ENCODE measurements at places on chromosomes 7 and 10. TPM values are rescaled to one million over a fixed set of nuclear protein-coding genes. Genes with fewer than 3 reads are reported as not detected.

The CRTAC1 gene
- 17.9 TPM for total RNA-seq

The NRBF2 gene
- total RNA-seq = 16.5 TPM

The ELOVL3 gene
- total RNA-seq = not detected

The GRK5 gene
- 6.1 TPM for total RNA-seq

The AS3MT gene
- total RNA-seq = 0.34 TPM

The CNNM1 gene
- total RNA-seq = 3.0 TPM

The ITIH5 gene
- not detected for total RNA-seq

The OGA gene
- 47.6 TPM for total RNA-seq

The MACC1 gene
- 29.6 TPM for total RNA-seq

The AKR1C4 gene
- total RNA-seq = not detected

The ORAI2 gene
- total RNA-seq = 42.8 TPM

The GIMAP8 gene
- total RNA-seq = not detected

The LRRC18 gene
- total RNA-seq = not detected

- DNase-seq = peak; percentile 12
Observed at GRCh38 chr10:75972491-75973276, 541.3 kb downstream of the LRMDA start.

GRCh38 chr7:12643001-12643643 lies 44.3 kb upstream of the ARL4A start:
- DNase-seq = no peak

DNA sequence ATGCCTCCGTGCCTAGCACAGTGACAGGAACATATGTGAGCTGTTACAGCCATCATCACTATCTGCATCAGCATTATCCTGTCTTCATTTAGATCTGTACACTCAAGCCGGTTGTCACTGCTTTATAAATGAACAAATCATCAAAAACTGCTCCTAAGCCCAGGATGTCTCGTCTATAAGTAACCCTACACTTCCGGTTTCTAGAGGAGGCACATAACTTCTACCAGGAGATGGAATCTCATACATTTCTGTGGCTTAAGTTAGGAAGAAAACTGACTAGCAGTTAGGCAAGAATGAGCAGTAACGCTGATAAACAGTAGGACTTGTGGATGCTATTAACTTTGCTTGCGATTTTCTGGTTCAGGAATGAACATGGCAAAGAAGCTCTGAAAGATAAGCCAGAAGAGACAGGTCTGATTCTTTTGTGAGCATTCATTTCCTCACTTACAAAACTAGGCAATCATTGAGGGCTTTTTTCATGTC lies 1199.2 kb downstream of the SORCS3 start:
- no peak for DNase-seq

DNA sequence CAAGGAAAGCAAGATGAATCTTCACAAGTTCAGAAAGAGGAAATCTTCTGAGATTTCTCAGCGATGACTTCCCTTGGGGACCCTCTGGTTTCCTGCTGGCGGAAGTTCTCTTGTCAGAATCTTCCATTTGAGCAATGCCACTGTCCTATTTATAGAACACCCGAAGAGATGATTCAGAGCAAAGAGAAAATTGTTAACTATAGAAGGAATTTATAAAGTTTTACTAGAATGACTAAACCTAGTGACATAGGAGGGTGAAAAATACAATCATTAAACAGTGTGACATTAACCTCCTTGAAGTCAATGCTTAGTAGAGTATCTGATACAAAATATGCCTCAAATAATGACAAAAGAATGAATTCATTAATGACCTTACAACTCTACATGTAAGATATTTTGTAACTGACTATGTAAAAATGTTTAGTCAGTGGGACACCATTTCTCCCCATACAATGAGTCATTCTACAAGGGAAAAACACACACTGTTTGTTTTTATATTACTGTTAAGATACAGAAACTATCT lies 206.5 kb upstream of the CNTNAP2 start:
- DNase-seq = no peak

- no peak for DNase-seq
Observed at GRCh38 chr10:10118131-10118530, 899.5 kb upstream of the CELF2 start.

GRCh38 chr10:53918755-53919154 lies 882.3 kb downstream of the PCDH15 start:
- no peak for DNase-seq

DNA sequence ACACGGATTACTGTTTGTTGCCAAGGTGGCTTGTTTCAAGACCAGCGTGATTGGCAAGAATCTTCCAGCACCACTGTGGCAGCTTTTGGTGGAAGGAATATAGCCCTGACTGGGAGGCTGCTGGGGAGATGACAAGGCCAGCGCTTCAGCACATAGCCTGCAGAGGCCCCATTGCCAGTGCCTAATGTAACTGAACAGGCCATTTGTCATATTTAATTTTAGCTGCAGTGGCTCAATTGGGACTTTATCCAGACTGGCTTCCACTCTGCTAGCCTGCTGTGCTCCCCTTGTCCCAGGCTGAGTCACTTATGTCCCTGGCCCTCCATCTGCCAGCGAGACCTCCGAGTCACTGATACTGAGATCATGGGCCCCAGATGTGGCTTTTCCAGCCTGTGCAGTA lies 483.1 kb downstream of the GALNT17 start:
- no peak for DNase-seq

DNA sequence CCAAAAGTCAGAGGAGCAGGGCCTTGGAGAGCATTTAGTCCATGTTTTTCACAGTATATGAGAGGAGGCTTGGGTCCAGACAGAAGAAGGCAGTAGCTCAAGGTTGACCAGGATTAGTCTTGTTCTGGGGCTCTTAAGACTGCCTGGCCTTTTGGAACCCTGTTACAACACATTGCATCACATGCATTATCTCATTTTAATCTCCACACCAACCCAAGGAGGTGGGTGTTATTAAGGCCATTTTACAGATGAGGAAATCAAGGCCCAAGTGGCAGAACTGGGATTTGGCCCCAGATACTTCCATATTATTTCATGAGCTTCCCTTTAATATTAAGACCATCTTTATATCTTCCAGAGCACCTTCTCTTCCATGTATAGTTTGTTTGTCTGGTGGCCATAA lies 38.8 kb downstream of the RPS24 start:
- no peak for DNase-seq

DNA sequence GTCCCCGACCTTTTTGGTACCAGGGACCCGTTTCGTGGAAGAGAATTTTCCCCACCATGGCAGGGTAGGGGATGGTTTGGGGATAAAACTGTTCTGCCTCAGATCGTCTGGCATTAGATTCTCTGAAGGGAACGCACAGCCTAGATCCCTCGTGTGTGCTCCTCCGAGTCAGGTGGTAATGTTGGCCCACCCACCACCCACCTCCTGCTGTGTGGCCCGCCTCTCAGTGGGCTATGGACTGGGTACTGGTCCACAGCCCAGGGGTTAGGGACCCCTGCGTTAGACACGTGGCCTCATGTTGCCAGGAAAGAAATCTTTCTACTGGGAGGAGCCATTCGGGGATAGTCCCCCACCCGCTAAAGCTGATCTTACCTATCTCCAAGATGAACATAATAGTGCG lies 27.0 kb downstream of the PFKFB3 start:
- DNase-seq = no peak

- DNase-seq = peak; percentile 31
Observed at GRCh38 chr7:99693427-99694200, 13.8 kb upstream of the CYP3A5 start.

- peak; percentile 70 for DNase-seq
Observed at GRCh38 chr10:122515588-122516231, 44.8 kb upstream of the DMBT1 start.

DNA sequence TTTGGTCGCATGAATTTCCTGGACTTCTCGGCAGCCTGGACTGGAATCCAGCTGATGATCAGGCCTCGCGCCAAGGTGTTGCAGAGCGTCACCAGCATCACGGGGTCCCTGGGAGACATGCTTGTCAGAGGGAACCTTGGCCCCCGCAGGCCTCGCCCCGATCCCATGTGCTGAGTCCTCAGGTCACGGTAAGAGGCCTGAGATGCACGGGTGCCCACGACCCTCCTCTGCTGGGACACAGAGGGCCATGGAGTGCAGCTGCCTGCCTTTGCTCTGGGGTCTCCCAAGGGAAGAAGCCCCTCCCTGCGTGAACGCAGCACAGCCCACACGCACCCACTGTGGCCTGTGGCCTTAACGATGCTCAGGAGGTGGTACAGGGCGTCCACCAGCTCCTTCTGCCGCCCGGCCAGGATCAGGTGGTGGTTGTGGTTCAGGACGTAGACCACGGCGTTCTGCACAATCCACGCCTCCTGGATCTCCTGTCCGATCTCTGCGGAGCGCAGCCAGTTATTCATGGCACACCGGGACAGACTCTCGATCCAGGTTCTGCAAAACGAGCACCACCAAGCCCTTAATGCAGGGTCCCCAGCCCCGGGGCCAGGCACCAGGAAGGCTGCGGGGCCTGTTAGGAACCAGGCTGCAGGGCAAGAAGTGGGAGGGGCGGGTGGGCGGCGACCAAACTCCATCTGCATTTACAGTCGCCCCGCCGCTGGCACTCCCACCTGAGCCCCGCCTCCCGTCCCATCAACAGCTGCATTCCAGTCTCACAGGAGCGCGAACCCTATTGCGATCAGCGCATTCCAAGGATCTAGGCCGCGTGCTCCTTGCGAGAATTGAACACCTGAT lies 29.4 kb downstream of the CFAP46 start:
- no peak for DNase-seq

- peak; percentile 36 for DNase-seq
Observed at GRCh38 chr7:95213809-95214492, 110.4 kb downstream of the PON1 start.

GRCh38 chr10:72098301-72098835 lies 10.0 kb upstream of the SPOCK2 start:
- no peak for DNase-seq

- DNase-seq = peak; percentile 5
Observed at GRCh38 chr7:26900251-26900650, 35.9 kb upstream of the SKAP2 start.

GRCh38 chr7:70614237-70615045 lies 517.5 kb upstream of the GALNT17 start:
- peak; percentile 83 for DNase-seq

DNA sequence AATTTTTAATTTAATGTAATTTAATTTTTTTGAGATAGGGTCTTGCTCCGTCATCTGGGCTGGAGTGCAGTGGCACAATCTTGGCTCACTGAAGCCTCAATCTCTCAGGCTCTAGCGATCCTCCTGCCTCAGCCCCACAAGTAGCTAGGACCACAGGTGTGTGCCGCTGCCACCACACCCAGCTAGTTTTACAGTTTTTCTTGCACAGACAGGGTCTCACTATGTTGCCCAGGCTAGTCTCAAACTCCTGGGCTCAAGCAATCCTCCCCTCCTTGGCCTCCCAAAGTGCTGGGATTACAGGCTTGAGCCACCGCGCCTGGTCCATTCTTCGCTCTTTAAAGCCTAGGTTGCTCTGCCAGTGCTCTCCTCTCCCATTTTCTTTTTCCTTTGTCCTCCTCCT lies 12.9 kb downstream of the CALML3 start:
- DNase-seq = no peak

- DNase-seq = no peak
Observed at GRCh38 chr10:81270051-81270450, 604.9 kb upstream of the NRG3 start.

DNA sequence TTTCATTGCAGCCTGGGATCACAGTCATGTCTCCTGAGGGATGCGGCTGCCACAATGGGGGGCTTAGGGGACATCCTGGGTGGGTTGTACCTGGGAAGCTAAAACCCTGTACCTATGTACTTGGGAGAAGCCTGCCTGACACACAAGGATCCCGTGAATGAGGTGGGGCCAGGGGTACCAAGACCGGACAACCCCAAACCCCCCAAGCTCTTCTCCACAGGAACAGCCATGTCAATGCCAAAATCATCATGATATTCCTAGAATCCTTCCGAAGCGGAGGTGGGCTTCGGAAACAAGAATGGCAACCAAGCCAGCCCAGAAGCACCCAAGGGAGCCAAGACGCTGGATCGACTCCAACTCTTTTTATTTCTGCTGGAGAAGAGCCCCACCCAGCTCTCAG lies 260.3 kb upstream of the TCERG1L start:
- DNase-seq = no peak

GRCh38 chr7:1193593-1194424 lies 33.8 kb upstream of the ZFAND2A start:
- DNase-seq = peak; percentile 83

- DNase-seq = no peak
Observed at GRCh38 chr7:23121165-23121564, 15.6 kb downstream of the KLHL7 start.

DNA sequence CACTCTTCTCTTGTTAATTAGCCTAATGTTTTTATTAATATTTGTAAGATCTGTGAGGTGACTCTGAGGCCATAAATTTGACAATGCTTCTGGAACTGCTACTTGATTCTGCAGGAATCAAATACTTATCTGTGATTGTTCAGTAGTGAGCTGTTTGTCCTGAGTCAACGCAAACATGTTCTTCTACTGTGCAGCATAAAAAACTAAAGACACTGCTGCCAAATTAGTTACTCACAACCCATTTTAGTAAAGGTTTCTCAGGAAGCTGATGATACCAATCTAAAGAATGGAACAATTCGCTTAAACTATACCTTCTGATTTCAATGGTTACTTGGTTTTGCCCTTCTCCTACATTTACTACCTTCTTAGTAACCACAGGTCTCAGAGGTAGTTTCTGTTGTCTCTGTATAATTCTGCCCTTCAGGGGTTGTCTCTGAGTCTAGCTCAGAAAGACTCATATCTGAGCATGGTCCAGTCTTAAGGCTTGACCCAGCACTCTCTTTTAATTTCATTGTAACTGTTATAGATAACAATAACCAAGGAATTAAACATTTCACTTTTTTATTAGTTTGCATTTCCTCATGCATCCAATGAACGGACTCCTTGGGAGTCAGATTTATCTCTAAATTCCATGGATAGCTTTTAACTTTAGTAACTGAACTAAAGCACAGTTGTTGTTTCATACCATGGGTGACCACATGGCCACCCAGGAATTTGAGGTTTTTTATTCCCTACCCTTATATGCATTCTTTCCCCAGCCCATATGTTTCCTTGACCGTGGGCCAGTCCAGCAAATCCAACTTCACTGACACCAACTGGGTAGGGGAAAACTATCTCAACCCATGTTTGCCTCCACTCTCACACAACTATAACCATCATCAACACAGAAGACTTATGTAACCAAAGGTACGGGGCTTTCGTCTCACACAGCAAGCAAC lies 309.5 kb upstream of the TEX47 start:
- no peak for DNase-seq

Data from Daoy (cell line).